Right renal cortex interstitium (tissue), 3 donors: ENCODE measurements at places on chromosomes 2 and 18. TPM values are rescaled to one million over a fixed set of nuclear protein-coding genes. Genes with fewer than 3 reads are reported as not detected.

DNA sequence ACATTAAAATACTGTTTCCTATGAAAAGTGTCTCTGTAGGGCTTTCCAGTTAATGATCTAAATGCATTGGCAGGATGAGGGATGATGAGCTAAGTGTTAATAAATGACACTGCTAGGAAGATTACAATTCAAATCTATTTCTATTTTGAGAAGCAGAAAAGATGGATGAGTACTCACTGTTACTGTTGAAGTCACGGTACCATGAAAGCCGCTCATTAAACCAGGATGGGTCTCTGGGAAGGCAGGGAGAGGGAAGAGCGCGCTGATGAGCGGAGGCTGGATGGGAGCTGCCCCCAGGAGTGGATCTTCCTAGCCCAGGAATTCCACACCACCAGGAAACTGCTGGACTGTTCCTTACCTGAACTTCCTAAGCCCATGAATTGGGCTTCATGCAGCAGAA lies 27.1 kb upstream of the TXNDC2 start:
- no peak for DNase-seq

DNA sequence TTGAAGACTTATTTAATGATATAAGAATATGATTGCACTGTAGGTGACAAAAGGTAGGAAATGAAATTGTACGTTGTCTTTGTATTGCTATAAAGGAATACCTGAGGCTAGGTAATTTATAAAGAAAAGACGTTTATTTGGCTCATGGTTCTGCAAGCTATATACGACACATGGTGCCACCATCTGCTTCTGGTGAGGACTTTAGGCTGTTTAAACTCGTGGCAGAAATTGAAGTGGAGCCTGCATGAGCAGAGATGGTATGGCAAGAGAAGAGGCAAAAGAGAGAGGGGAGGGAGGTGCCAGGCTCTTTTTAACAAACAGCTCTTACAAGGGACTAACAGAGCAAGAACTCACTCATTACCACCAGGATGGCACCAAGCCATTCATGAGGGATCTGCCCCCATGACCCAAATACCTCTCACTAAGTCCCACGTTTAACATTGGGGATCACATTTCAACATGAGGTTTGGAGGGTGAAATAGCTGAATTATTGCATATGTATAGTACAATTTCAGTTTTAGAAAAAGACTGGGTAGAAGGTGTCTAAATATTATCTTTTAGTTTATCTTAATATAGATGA lies 86.8 kb downstream of the GULP1 start:
- no peak for DNase-seq

- no peak for DNase-seq
Measured at GRCh38 chr2:227703280-227703732, 14.5 kb downstream of the SLC19A3 start.

DNA sequence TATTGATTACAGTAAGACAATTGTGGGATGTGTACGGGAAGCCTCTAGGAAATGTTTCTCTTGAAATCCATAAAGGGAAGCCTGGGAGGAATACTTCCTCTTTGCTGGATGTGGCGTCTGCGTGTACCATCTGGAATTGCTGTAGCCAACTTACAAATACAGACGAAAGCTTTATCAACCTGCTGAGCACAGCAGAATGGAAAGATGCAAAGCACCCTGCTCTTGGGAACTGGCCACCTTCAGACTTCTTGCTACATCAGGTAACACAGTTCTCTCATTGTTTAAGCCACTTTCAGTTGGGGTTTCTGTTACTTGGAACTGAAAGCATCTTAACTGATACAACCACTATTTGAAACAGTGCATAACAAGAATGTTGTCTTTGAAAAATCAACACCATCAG lies 213.8 kb downstream of the HRH4 start:
- no peak for DNase-seq

TOGARAM2 gene
- polyA plus RNA-seq: 0.86 TPM

GRCh38 chr2:221371347-221371746 lies 200.8 kb downstream of the EPHA4 start:
- DNase-seq: no peak

- no peak for DNase-seq
Measured at GRCh38 chr2:26463244-26464192, 14.4 kb downstream of the OTOF start.

DNA sequence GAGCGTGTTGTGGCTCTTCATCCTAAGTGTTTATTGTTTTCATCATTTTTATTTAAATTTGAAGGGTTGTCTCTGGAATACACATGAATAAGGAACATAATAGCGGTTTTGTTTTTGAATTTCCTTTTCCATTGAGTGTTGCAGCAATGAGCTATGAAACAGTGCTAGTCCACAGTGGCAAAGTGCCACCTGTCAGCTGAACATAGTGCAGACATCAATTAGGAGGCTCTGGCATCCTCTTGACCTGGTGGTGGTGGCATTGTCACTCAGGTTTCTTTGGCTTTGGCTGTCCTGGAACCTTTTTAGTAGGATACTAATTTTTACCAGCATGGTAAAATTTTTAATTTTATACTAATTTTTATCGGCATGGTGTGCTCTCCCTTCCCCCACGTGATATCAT lies 63.2 kb downstream of the UGGT1 start:
- DNase-seq: no peak

GRCh38 chr18:13136904-13137669 lies 81.5 kb upstream of the LDLRAD4 start:
- no peak for DNase-seq

- DNase-seq: no peak
Measured at GRCh38 chr2:217520356-217521010, 482.3 kb downstream of the TNS1 start.

DNA sequence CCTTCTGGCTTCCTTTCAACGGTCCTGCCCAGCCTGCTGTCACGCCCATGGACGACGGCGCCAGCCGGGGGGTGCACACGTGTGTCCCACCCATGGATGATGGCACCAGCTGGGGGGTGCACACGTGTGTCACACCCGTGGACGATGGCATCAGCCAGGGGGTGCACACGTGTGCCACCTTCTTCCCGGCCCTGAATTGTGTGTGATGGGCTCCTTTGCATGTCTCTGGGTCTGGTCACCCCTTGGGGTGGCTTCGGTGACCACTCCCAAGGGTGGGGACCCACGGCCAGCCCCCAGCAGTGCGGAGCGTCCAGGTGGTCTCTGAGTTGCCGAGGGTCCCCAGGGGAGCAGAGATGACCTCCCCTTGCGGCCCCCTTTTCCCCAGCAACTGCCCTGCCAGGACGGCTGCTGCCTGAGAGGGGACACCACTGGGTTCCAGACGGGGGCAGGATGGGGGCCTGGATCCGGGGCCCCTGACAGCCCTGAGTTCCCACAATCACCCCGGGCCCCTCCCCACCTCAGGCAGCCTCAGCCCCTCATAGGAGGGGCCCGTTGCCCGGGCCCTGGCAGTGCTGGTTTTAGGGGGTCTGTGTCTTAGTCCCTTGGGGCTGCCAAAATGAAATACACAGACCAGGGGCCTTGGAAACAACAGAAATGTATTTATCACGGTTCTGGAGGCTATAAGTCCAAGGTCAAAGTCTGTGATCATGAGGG lies 9.4 kb downstream of the NEU4 start:
- no peak for DNase-seq

SPR gene
- 13.6 TPM for polyA plus RNA-seq

LIMS4 gene
- polyA plus RNA-seq: 0.96 TPM

CD8A gene
- 0.24 TPM for polyA plus RNA-seq

- DNase-seq: no peak
Measured at GRCh38 chr2:23456396-23456795, 71.4 kb downstream of the KLHL29 start.

DNA sequence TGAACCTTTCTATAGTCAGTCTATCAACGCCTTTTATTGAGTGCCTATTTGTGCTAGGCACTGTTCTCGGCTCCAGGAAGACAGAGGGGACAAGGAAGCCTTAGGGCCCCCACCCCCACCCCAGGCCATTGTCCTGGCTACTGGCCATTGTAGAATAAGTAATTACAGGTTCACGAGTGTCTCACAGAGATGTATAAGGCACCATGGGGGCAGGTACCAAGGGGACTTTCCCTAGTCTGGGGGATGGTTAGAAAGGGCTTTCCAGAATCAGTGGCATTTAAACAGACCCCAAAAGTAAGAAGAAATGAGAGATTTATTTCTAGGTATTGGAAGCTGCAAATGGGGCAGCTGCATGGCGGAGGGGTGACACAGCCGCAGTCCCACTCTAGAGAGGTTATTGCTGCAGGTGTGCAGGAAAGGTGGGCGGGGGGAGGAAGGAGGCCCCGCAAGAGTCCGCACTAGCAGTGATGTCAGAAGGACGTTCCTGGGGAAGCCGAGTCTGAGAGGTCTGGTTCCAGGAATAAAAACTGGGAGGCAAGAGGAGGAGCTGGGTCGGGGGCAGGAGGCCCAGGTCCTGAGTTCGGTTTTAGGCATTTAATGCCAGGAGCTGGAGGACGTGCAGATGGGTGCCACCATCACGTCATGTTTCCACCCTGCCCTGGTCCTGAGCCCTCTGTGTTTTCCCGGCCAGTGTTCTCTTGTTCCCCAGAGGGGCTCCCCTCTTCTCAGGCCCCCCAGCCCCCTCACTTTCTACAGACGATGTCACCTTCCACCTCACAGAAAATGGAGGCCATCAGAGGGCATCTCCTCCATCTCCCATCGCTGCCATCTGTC lies 30.5 kb downstream of the FOSL2 start:
- DNase-seq: no peak

- no peak for DNase-seq
Measured at GRCh38 chr2:239131521-239131920, 269.3 kb downstream of the HDAC4 start.

MRO gene
- 3.0 TPM for polyA plus RNA-seq
